ENCODE measurements at places on chromosomes 7 and 10.

DNA sequence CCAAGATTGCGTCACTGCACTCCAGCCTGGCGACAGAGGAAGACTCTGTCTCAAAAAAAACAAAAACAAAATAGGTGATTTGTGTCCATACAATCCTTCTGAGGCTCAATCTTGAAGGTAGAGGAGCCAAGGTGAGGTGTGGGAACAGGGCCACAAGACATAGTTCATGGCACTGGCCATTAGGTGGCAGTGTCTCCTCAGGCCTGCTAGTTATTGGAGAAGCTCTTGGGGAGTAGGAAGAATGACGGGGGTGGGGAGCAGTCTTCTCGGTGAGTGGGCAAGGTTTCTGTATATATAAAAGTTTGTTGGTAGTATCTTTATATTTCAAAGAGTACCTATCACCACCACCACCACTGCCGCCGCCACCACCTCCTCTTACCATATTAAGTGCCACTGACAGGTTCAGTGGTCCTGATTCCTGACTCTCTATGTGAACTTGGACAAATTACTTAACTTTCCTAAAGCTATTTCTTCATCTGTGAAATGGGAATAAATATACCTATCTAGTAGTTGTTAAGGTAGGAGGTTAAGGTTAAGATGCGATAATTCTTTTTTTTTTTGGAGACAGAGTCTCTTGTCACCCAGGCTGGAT is 24.0 kb downstream of the CCSER2 start:
- no peak for DNase-seq

GRCh38 chr10:15457382-15457781 is 86.3 kb upstream of the FAM171A1 start:
- DNase-seq = no peak

DNA sequence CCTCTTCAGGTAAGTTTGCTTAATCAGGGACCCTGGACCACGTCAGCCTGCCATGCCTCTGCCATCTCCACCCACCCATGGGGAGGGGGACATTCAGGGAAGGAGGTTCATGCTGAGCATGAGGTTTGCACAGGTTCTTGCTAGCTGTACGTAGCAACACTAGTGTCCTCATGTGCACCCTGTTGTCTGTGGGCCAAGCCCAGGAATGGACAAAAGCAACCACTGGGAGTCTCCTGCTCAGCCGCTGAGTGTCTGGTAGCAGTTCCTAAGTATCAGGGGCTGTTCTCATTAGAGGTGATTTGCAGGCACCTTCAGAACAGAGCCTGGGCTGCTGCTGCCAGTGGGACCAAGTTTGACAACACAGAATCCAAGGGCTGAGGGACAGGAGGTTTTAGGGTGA is 17.9 kb downstream of the CASP7 start:
- DNase-seq = no peak

- no peak for DNase-seq
Observed at GRCh38 chr7:48933549-48934085, 9.3 kb downstream of the CDC14C start.

DNA sequence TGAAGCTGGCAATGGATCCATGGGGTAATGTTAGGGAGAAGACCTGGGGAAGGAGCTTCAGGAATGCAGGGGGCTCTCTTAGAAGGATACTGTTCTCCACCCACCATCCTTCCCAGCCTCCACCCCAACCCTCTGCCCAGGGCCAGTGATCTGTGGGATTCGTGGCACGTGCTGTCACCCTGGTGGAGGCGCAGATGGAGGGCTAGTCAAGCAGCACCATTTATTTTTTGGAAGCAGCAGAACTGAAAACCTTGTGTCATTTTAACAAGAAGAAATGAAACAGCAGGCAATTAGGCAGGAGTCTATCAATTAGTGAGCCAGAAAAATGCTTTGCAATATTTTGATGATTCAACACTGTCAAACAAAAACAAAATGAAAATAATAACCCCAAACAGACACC is 155.9 kb downstream of the SH2D4B start:
- DNase-seq = no peak

Measured in NCI-H524 treated with DMSO at 0.1 percent for 48 hours (cell line).